T-helper 2 cell treated with Interferon-gamma antibody and Interleukin-4, amounts not matched to agents 5 μg/mL and 100 μg/mL, for 36 hours (primary cell): ENCODE measurements at places on chromosomes 1 and 21.

- no peak for DNase-seq
Measured at GRCh38 chr1:24486331-24487065, 16.1 kb upstream of the RCAN3 start.

GRCh38 chr1:182185842-182186756 is 124.6 kb upstream of the ZNF648 start:
- DNase-seq: no peak

- DNase-seq: no peak
Measured at GRCh38 chr1:216793303-216793702, 70.1 kb upstream of the ESRRG start.

GRCh38 chr1:226674892-226675714 is 64.0 kb downstream of the ITPKB start:
- DNase-seq: peak; percentile 66

- no peak for DNase-seq
Measured at GRCh38 chr1:242185731-242186130, 186.8 kb upstream of the MAP1LC3C start.

- DNase-seq: no peak
Measured at GRCh38 chr1:191882870-191883269, 275.4 kb upstream of the RGS18 start.

DNA sequence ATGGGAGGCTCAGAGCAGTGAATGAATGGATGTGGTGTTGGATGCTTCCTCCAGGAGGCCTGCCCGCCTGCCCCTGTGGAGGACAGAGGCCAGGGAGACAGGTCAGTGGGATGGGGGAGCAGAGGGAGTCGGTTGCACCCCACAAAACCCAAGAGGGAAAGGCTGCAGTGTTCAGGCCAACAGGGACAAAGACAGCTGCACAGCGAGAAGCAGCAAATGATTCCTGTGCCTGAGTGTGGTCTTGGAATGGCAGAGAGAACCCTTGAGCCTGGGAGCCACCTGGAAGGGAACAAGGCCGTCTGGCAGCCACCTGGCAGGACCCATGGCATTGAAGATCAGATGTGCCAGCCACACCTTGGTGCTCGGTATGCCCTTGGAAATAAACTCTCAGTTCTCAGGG is 8.1 kb downstream of the TFF3 start:
- DNase-seq: no peak

- DNase-seq: no peak
Measured at GRCh38 chr1:61620536-61620935, 104.4 kb downstream of the TM2D1 start.

GRCh38 chr21:25871566-25871965 is 136.8 kb downstream of the GABPA start:
- DNase-seq: no peak

- no peak for DNase-seq
Measured at GRCh38 chr1:39620659-39621165, 18.7 kb downstream of the HEYL start.

GRCh38 chr21:39010629-39011404 is 172.4 kb downstream of the PSMG1 start:
- no peak for DNase-seq

DNA sequence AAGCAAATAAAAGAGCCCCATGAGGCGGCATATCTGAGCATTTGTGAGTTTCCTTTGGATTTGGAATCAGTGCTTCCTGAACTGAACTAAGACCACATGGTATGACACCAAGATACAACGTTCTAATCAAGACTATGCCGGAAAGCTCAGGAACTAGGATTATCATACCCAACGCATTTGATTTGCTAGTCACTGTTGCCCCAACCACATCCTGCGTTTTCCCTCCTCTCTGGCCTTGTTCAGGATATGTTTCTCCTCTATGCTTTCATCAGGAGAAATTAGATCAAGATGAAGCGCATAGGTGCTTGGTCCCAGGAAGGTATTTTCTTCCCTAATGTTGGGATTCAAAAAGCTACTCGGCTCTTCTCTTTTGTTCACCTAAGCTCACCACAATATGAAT is 79.3 kb downstream of the SLC35F3 start:
- no peak for DNase-seq

DNA sequence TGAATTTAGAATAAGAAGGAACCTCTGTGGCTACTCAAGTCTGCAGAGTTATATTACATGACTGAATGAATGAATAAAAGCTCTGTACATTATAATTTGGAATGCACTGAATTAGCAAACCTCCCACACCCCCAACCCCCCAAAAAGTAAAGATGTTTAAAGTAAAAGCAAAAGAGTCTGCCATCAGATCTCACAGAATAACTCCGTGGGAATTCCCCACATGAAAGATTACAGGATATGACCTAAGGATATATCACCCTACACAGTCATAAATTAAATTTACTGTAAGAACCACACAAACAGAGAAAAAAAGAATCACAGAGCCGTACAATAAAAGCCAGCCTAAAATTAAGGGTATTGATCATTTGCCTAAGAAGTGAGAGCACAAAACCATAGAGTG is 587.3 kb downstream of the PTPRC start:
- peak; percentile 55 for DNase-seq

- no peak for DNase-seq
Measured at GRCh38 chr1:46218443-46218842, 15.3 kb downstream of the LURAP1 start.

DNA sequence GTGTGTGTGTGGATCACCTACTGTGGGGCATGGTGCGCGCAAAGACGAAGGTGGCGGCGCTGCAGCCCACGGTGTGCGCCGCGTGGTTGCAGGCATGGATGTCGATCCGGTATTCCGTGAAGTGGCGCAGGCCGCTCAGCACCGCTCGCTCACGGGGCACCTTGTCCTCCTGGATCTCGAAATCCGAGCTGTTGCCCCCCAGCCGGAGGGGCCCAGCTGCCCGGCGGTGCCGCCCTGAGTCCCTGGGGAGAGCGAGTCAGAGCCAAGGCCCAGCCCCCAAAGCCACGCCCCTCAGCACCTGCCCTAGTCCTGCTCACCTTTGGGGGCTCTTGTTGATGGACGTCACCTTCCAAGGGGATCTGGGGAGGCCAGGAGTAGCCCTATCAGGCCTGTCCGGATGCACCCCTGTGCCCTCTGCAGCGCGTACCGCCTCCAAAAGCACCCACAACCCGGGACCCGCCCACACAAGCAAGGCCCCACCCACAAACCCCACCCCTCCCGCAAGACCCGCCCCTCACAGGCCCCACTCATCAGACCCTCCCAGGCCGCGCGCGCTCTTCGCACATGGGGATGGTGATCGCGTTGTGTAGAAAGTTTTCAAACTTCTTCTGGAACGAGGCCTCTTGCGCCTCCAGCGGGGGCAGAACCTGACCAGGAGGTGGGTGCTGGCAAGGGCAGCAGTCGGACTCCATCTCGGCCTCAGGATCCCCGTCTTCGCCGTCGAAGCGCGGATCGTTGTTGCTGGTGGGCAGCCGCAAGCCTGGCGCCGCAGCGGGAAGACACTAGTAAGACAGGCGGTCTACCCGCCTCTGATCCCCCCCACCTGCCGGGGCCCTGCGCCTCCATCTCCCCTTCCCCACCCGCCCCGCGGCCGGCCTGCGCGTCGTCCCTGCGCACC is 13.6 kb downstream of the INSRR start:
- no peak for DNase-seq

DNA sequence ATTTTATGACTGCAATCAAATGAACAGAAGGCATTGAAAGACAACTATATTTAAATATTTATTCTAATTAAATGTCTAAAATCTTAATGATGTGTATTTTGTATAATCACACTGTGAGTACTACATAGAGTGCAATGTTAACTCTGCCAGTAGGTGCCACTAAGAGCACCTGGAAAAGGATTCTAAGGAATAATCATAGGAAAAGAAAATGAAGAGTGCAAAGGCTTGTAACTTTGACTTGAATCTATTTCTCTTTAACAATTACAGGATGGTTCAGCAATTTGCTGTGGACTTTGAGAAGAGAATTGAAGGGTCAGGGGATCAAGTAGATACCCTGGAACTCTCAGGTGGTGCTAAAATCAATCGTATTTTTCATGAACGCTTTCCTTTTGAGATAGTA is 200.4 kb downstream of the DNM3 start:
- no peak for DNase-seq

GRCh38 chr1:64378826-64379225 is 91.1 kb upstream of the CACHD1 start:
- no peak for DNase-seq

DNA sequence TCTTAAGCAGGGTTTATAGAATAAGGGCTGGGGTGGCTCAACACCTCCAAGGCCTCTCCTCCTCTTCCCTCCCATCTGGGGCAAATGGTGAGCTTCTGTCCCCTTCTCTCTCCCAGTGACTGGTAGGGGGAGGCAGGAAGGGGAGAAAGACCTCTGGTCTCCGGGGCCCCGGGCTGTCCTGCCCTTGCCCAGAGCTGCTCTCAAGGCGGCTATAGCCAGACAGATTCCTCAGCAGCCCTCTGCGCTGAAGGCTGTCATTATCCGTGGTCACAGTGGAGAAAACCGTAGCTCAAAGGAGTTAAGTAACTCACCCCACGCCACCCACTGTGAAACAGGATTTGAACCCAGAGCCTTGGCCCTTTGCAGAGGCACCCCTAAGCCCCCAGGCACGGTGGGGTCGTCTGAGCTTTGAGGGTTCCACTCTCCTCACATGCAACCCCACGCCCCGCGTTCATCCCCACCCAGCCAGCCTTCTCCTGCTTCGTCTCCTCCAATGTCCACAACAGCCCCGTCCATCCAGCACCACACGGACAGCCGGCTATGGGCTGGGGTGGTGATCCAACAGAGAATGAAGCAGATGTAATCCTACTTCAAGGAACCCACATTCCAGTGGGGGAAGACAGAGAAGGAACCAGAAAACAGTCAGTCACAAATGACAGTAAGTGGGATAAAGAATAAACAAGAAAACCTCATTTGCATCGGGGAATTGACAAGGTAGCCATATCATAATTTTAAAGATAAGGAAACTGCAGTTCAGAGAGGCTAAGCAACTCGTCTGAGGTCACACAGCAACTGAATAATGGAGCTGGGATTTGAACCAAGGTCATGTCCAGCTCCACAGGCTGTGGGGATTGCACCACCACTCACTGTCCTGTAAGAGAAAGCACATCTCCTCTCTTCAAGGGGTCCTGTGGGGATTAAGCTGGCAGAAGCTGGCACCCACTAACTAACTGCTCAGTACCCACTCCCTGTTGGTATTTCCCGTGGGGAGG is 31.8 kb downstream of the DHRS3 start:
- DNase-seq: no peak

GRCh38 chr1:228754646-228755268 is 19.5 kb downstream of the RHOU start:
- no peak for DNase-seq

DNA sequence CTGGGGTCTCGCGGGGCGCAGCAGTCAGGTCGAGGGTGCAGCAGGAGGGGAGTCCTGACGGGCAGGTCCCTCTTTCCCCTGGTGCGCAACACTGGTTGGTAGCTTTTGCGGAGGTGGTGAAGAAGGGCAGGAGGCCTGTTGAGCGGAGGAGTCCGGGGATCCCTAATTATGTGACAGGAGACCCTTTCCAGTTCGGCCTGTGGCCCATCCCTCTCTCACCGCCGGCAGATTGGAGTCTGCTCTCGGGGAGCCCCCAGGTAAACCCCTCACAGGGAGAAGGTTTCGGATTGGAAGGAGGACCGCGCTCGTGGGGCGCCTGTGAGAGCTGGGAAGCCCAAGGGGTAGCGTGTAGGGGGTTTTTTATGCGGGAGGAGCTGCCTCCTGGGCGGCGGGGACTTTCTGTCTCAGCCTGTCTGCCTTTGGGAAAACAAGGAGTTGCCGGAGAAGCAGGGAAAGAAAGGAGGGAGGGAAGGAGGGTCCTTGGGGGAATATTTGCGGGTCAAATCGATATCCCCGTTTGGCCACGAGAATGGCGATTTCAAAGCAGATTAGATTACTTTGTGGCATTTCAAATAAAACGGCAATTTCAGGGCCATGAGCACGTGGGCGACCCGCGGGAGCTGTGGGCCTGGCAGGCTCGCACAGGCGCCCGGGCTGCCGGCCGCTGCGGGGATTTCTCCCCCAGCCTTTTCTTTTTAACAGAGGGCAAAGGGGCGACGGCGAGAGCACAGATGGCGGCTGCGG is 9.5 kb downstream of the SIM2 start:
- no peak for DNase-seq

DNA sequence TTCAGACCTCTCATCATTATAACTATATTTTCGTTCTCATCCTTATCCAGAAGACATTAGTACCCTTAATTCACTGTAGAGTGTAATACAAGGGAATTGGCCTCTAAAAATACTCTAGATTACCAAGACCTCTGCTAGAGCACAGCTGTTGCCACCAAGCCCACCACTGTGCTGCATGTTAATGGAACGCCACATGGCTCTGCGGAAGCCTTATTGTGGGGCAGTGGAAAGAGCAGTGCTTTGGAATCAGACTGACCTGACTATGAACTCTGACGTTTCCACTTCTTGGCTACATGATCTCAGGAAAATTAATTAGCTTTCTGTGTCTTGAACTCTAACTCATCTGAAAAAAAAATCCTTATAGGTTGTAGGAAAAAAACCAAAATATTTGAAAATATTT is 222.1 kb downstream of the LMX1A start:
- DNase-seq: no peak

DNA sequence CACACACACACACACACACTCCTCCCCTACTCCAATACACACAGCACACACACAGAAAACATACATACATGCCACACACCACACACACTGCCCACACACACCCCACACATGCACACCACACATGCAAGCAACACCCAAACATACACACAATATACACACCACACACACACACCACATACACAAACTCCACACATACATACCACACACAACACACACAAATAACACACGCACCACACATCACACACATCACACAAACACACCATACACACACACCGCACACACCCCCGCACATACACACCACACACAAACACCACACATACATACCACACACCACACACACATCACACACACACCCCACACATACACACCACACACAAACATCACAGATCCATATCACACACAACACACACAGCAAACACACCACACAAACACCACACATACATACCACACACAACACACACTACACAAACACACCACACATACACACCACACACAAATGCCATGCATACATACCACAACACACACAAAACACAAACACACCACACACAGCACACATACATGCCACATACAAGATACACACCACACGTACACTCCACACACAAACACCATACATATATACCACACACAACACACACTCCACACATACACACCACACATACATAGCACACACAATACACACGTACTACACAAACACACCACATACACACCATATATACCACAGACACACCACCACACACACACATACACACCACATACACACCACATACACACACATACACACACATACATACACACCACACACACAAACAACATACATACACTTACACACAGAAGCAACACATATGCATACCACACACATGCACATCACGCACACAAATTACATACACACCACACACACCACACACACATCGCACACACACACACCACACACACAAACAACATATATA is 932 bp upstream of the RAB7B start:
- no peak for DNase-seq

GRCh38 chr1:40241362-40241761 is 6.4 kb upstream of the TMCO2 start:
- no peak for DNase-seq

- no peak for DNase-seq
Measured at GRCh38 chr1:119226321-119226720, 85.9 kb upstream of the WARS2 start.

- DNase-seq: no peak
Measured at GRCh38 chr1:176858433-176858916, 306.0 kb downstream of the ASTN1 start.
